Stomach (tissue), 19 donors: ENCODE measurements at places on chromosomes 6 and 20. TPM values are rescaled to one million over a fixed set of nuclear protein-coding genes. Genes with fewer than 3 reads are reported as not detected.

DNA sequence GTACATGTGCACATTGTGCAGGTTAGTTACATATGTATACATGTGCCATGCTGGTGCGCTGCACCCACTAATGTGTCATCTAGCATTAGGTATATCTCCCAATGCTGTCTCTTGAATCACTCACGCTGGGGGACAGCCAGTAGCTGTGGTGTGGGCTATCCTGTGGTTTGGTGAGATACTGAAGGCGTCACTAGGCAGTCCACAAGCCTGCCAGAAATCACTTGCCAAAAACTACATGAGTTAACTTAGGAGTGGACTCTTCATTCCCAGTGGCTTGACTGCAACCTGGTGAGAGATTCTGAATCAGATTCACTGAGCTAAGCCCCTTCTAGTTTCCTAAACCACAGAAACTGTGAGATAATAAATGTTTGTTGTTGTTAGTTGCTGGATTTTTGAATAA, 191.3 kb downstream of the TSHZ2 start:
- DNase-seq = no peak

DNA sequence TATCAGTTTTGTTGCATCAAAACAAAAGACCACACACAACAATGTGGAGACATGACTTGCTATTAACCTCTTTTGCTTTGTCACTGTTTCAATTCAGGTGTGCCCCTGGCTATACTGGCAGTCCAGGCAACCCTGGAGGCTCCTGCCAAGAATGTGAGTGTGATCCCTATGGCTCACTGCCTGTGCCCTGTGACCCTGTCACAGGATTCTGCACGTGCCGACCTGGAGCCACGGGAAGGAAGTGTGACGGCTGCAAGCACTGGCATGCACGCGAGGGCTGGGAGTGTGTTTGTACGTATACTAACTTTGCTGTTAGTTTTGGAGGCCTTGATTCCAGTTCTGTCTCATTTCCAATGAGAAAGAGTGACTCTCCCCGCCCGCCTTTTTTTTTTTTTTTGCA, 356.9 kb downstream of the ARHGAP18 start:
- DNase-seq = peak; percentile 23

- no peak for DNase-seq
These were observed 37.8 kb downstream of the ILRUN start for GRCh38 chr6:34658605-34659265.

Gene ANKRD66
- not detected for total RNA-seq

Gene HLA-G
- not detected for total RNA-seq

Gene MLN
- not detected for total RNA-seq

Gene CLPSL1
- total RNA-seq = not detected
